ENCODE measurements at places on chromosomes 7 and 10.

DNA sequence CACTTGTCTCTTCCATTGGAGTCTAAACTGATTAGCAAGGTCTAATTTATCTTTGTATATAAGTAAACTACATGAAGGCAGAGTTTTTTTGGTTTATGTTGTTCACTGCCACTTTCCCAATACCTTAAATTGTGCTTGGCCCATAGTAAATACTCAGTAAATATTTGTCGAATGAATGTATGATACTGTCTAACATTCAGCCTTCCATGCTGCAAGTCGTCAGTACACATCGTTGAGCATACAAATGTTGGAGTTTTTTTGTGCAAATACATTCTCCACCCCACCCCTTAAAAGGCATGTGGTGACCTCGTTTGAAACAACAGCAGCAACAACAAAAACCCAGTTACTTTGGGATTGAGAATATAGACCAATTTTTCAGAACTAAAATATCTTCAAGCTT is 17.4 kb upstream of the IGF2BP3 start:
- no peak for DNase-seq

GRCh38 chr7:87853237-87853864 is 22.8 kb downstream of the SLC25A40 start:
- peak; percentile 7 for DNase-seq

DNA sequence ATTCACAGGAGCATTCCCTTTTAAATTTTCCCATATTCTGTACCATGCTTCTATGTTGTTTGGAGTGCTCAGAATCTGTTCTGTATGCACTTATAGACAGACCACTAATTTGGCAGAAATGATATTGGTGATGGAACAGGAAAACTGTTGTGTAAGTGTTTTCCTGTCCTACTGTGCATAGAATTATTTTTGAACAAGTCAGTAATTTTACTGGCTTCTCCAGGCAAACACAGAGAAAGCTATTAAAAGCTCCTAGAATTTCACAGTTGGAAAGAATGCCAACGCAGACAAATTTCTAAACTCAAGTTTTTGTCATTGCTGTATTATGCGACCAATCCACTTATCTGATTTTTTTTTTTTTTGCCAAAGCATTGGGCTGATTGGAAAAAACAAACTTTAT is 55.7 kb downstream of the ANKMY2 start:
- no peak for DNase-seq

- DNase-seq, result no peak
These were observed 82.1 kb downstream of the ZRANB1 start for GRCh38 chr10:125023862-125024496.

DNA sequence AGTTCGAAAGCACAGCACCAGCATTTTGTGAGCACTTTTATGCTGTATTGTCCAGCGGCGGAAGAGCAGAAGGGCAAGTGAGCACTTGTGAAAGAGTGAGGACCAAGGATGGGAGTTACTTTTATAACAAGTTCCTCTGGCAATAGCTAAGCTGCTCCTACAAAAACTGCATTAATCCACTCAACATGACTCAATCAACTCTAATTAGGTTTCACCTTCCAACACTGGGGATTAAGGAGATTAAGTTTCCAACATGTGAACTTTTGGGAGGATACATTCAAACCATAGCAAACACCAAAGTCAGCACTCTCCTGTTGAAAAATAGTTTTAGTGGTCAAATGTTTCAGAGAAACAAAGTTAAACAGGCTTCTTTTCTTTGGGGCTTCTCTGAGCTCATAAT is 844.5 kb downstream of the REEP3 start:
- no peak for DNase-seq

DNA sequence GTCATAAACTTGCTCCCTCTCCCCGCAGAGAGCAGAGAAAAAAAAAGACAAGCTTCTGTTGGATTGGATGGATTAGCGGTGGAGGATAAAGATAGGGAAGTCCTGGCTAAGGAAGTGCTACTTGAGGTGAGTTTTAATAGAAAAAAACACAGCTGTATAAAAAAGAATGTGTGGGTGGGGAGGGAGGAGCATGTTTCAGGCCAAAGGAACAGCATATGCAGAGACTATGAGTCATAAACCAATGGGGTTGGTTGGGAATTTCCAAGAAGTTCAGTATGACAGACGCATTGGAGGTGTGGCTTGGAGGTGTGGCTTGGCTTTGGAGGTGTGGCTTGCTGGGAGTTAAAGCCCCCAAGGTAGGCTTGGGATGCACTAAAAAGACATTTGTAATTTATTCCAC is 103.0 kb upstream of the LSM8 start:
- DNase-seq, result no peak

GRCh38 chr10:34249634-34250033 is 565.5 kb downstream of the PARD3 start:
- no peak for DNase-seq

DNA sequence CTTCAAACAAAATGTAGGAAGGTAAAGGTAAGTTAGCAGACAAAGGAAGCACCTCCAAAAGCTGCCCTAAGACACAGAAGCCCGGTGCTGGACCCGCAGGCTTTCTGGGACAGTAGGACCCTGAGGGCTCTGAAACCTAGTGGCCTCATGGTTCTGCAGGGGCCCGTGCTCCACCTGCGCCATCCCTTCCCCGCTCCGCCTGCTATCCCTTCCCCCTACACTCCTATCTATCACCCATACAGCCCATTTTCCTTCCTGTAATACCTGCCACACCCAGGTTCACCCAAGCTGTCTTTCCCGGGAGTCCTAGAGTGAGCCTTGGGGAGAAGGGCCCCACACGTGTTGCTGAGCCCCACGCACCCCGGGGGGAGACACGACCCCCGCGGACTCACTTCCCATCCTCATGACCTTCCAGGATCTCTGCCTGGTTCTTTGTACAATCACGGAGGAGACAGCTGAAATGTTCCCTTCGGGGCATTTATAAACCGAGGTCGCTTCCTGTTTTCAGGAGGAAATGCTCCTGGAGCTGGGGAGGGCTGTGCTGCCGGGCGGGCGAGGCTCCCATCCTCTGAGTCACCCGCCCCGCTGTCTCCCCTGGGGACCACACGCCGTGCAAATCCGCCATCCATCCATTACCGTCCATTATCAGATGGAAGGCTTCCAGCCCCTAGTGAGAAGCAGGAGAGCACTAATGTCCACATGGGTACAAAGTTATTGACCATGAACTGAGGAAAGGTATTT is 251.7 kb upstream of the PITRM1 start:
- DNase-seq, result no peak

DNA sequence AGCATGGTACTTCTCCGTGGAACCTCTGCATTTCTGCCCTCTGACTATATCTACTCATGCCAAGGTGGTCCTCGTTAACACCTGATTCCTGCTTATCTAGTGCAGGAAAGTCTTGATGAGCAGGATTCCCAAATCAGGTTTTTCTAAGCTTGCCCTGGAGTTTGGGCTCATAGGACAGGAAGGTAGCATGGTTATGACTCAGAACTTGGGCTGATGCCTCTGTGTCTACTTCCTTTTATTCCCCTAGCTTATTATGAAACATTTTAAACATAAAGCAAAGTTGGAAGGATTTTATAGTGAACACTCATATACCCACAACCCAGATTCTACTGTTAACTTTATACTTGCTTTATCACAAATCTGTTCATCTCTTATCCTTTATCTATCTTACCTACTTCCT is 5.6 kb downstream of the SUFU start:
- DNase-seq, result no peak

DNA sequence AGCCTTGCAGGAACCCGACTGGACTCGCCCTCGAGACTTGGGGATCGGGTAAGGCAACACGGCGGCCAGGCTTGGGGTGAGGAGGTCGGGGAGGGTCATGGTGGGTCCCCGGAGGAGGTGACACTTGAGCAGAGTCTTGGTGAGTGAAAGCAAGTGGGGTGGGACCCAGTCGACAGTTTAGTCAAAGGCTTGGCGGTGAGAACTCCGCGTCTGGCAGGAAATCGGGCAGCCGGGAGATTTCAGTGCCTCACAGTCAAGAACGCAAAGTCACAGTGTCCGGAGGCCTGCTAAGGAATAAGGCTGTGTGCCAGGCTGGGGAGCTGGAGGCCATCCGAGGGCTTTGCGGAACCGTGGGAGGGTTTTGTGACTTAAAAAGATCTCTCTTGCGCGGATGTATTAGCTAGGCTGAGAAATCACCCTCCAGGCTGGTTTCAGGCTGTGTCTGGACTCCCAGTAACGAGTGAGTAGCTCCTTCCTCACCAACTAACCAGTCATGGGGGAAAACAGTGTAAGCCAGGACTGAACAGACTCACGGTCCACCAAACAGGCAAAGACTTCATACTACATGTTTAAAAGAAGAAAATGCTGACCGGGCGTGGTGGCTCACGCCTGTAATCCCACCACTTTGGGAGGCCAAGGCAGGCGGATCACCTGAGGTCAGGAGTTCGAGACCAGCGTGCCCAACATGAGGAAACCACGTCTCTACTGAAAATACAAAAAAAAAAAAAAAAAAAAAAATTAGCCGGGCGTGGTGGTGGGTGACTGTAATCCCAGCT is 613 bp downstream of the AP5Z1 start:
- DNase-seq, result peak; percentile 41

- peak; percentile 77 for DNase-seq
These were observed 512 bp downstream of the OSBPL3 start for GRCh38 chr7:24979470-24979862.

- DNase-seq, result no peak
These were observed 101.6 kb downstream of the NPSR1 start for GRCh38 chr7:34759477-34760125.

All from CD4-positive, alpha-beta T cell treated with Interleukin-4 for 4 hours (primary cell).